NCI-H510A (cell line): ENCODE measurements at places on chromosomes 2 and 18.

GRCh38 chr2:179440642-179441251 lies 176.1 kb upstream of the SESTD1 start:
- DNase-seq: peak; percentile 9

GRCh38 chr2:70676301-70677035 lies 91.5 kb downstream of the ADD2 start:
- no peak for DNase-seq

- DNase-seq: no peak
Measured at GRCh38 chr2:140256080-140256479, 1475.9 kb upstream of the NXPH2 start.

DNA sequence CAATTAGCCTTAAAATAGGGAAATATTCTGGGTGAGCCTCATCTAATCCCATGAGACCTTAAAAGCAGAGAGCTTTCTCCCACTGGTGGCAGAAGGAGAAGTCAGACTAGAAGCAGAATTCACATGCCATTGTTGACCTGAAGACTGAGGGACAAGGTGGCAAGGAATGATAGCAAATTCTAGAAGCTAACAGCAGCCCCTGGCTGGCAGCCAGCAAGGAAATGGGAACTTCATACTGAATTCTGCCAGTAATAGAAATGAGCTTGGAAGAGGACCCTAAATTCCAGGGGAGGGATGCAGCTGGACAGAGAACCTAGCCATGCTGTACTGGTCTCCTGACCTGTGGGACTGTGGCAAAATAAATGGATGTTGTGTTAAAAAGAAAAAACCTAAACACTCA lies 19.5 kb downstream of the B3GNT7 start:
- DNase-seq: no peak

- peak; percentile 75 for DNase-seq
Measured at GRCh38 chr2:110748489-110748867, 16.1 kb downstream of the ACOXL start.

DNA sequence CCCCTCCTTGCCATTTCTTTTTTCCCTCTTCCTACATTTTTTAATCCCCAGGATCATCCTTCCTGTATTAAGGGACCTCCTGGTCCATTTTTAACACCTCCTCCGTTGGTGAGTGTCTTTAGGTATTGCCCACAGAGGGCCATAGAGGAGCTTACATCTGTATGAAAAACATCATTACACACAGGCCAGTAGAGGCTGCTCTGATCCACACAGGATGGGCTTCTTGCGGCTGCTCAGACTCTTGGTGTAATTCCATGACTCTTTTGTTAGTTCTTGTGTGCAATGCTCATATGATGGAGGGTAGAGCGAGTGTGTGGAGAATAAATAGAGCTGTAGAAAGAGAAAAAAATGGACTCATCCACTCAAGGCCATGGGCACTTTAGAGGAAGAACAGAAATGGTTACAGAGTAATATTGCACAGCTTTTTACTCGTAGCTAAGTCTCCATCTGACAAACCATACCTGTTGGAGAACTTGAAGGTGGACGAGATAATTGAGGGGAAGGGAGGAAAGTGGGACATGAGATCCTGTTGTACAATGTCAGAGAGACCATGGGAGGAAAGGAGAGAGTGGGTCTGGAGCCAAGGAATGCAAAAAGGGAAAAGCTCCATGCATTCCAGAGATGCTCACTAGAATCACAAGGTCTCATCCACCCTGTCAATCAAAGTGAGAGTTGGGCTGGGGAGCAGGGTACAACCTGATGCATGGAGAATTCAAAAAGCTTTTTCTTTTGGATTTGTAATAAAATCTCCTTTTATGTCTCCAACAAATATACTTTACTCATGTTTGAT lies 129.7 kb upstream of the TNP1 start:
- DNase-seq: no peak

DNA sequence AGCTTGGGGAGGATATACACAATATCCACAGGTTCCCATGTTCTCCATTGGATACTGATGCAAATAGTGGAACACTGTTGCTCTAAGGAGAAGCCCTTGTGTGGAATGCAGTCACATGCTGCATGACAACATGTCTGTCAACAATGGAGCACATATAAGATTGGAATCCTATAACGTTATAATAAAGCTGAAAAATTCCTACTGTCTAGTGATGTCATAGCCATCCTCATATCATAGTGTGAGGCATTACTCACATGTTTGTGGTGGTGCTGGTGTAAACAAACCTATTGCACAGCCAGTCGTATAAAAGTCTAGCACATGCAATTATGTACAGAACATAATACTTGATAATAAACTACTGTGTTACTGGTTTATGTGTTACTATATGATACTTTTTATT lies 394.7 kb downstream of the FBXO15 start:
- no peak for DNase-seq

DNA sequence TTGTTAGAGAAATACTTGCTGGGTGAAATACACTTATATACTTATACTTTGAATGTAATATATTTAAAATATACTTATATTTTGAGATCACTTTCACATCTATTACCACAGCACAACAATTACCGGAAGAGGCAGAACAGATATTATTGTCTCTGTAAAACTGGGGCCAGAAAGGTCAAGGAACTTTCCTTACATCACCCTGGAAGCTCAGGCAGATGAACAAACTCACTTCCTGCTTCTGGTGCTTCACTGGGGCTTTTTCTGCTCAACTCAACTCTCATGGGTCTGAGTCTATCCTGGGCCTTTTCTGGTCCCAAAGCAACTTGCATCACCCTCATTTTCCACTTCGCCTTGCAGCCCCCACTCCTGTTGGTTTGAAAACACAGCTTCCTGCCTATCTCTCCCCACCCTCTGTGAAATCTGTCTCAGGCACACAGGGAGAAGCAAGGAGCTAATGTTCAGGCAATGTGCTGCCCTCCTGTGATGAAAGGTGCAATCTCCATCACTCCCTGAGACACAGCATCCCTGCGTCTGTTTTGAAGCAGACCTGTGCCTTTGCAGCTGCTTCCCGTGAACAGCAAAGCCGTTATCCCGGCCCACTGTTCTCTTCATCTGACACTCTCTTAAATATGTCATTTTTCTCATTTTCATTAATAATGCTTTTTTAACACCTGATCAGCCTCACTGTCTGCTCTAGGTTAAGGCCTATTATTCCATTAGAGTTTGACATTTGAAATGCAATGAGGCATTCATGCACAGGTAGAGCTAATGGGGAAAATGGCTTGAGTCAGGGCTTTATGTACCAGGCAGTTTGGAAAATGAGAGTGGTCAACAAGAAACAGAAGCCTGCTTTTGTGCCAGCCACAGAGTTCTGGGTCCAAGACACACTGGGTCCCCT lies 251.9 kb upstream of the CHAC2 start:
- DNase-seq: no peak

DNA sequence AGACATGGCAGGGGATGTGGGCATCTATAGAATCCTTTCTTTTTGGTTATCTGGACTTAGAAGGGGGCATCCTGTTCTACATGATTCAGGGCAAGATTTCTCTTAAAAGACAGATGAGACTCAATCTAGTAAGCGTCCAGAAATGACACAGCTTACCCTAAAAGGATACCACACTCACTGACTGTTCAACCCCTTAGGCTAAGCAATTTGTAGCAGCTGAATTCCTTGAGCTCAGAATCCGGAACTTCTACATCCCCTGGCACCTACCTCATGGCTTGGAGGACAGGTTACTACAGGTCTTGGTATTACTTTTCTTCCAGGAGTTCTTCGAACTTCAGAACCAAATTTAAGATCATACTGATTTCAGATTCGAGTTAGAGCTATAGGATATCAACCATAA lies 138.4 kb downstream of the LAMA3 start:
- no peak for DNase-seq

DNA sequence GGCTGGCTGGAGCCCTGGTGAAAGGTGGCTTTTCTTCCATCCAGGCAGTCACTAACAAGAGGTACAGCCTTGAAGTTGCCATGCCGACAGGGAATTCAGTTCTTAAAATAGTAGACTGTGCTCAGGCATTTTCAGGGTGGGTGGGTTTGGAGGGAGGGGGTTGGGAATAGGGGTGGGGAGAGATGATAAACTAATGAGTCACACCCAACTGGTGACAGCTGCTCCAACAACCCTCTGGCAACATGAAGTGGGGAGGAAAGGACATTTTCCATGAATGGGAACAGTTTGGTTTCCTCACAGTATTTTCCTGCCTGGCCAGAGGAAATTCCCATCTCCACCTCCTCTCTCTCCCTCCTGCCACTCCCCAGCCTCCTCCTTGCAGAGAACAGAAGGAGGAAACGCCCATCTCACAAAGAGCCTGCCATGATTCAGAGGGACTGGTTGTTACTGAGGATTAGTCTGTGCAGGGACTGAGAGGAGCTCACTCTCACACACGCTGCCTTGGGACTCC lies 113.0 kb upstream of the SLC1A4 start:
- no peak for DNase-seq

GRCh38 chr2:70261501-70261900 lies 3.6 kb downstream of the PCYOX1 start:
- no peak for DNase-seq

GRCh38 chr2:174778085-174778981 lies 14.1 kb upstream of the CHRNA1 start:
- DNase-seq: no peak

DNA sequence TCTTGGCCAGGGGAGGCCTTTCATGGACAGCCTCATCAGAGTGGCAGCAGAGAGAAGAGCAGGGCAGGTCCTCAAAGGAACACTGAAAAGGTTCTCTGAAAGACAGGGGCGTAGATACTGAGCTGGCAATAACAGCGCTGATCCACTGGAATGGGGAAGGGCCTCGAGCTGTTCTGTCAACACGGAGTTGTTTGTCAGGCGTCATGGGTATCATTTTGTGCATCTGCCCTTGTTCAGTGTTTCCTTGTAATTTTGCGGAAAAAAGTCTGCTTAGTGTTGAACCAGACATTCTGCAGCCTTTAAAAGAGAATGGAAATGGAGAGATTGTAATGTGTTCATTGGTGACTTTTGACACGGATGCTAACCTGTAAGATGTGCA lies 21.5 kb downstream of the AGAP1 start:
- DNase-seq: no peak
